ENCODE measurements at places on chromosomes 3 and 15. TPM values are rescaled to one million over a fixed set of nuclear protein-coding genes. Genes with fewer than 3 reads are reported as not detected.

POPDC2 gene
- total RNA-seq, result 2.0 TPM

CLEC3B gene
- total RNA-seq, result 1.5 TPM

ALDH1A3 gene
- not detected for total RNA-seq

GABRR3 gene
- total RNA-seq, result not detected

ROPN1 gene
- not detected for total RNA-seq

EPHB1 gene
- total RNA-seq, result 2.6 TPM

ARL14 gene
- total RNA-seq, result not detected

PLSCR5 gene
- not detected for total RNA-seq

PAK6 gene
- not detected for total RNA-seq

GRCh38 chr3:61628636-61629035 is 67.3 kb downstream of the PTPRG start:
- H3K4me1 ChIP-seq, result no peaks in the 10 kb centered on the region
- no peaks in the 10 kb centered on the region for H3K27me3 ChIP-seq
- no peak overlapping the region for H3K4me3 ChIP-seq

GRCh38 chr3:5186089-5186857 is 1.2 kb upstream of the EDEM1 start:
- peak overlapping the region; percentile 97 for H3K27ac ChIP-seq
- peaks cover 3% of the 10 kb centered on the region for H3K4me1 ChIP-seq
- H3K27me3 ChIP-seq, result no peaks in the 10 kb centered on the region
- H3K36me3 ChIP-seq, result no peaks in the 10 kb centered on the region
- H3K4me3 ChIP-seq, result no peak overlapping the region
- no peak for DNase-seq

- H3K27ac ChIP-seq, result no peak overlapping the region
- H3K4me3 ChIP-seq, result no peak overlapping the region
- H3K36me3 ChIP-seq, result no peaks in the 10 kb centered on the region
These were observed 277.3 kb upstream of the NR2F2 start for GRCh38 chr15:96053031-96053780.

DNA sequence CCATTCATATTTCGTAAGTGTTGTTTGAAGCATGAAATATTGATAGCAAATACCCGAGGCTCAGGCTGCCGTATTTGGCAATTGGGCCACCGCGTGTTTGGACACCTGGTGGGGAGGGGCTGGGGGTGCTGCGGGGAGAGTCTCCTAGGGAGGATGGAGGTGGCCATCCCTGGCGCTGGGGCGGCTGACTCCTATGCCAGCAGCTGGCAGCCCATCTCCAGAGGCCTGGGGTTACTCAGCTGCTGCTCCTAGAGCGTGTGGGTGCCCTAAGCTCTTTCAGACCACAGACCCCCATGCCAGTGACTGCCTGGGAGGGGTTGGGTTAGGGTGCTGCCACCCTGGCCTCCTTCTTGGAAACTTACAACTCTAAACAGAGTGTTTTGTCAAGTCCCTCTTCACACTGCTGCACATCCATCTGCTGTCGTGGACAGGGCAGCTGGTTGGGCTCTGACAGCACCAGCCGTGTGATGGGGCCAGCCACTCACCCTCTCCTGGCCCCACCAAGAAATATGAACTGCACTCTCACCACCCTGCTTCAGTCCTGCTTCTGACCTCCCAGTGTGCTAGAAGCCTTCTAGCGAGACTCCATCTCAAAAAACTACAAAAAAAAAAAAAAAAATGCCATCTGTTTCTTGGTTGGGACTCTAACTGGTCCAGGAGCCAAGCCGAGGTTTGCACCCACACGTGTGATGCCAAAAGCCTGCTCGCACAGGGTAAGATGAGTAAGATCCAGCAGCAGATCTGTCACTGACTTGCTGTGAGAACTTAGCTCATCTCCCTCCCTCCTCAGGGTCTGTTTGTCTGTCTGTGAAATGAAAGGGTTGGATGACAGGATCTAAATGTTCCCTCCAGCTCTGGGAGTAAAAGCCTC is 156.2 kb downstream of the MEGF11 start:
- no peak for DNase-seq
- H3K27ac ChIP-seq, result no peak overlapping the region
- H3K36me3 ChIP-seq, result no peaks in the 10 kb centered on the region
- H3K27me3 ChIP-seq, result no peaks in the 10 kb centered on the region
- no peaks in the 10 kb centered on the region for H3K4me1 ChIP-seq
- H3K4me3 ChIP-seq, result no peak overlapping the region

GRCh38 chr3:157130467-157131251 is 29.3 kb downstream of the CCNL1 start:
- DNase-seq, result peak; percentile 81
- peaks cover 69% of the 10 kb centered on the region for H3K4me1 ChIP-seq
- H3K27me3 ChIP-seq, result no peaks in the 10 kb centered on the region
- H3K4me3 ChIP-seq, result peak overlapping the region; percentile 35

GRCh38 chr3:5229414-5229813 is 41.9 kb downstream of the EDEM1 start:
- H3K4me3 ChIP-seq, result no peak overlapping the region
- DNase-seq, result no peak
- H3K36me3 ChIP-seq, result no peaks in the 10 kb centered on the region
- no peaks in the 10 kb centered on the region for H3K4me1 ChIP-seq
- H3K27ac ChIP-seq, result no peak overlapping the region
- no peaks in the 10 kb centered on the region for H3K27me3 ChIP-seq

GRCh38 chr3:9110316-9110715 is 139.1 kb downstream of the SRGAP3 start:
- H3K4me3 ChIP-seq, result no peak overlapping the region
- H3K36me3 ChIP-seq, result no peaks in the 10 kb centered on the region

GRCh38 chr15:78987556-78988360 is 42.9 kb upstream of the CTSH start:
- no peak overlapping the region for H3K27ac ChIP-seq
- H3K4me3 ChIP-seq, result no peak overlapping the region
- DNase-seq, result no peak
- H3K36me3 ChIP-seq, result no peaks in the 10 kb centered on the region

DNA sequence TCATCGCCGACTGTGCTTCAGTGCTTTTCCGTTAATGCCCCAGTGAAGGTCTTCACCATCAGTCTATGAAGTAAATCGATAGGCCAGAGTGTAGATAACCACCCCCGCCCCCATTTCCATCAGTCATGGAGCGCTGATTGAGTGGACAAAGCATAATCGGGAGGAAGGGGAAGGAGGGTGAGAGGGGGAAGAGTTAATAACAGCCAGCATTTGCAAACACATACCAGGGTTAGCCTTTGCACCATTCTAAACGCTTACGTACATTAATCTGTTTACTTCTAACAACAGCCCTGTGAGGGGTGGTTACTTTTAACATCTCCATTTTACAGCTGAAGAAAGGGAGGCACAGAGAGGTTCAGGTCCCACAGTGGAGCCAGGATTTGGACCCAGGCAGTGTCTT is 26.8 kb downstream of the EDEM1 start:
- H3K36me3 ChIP-seq, result peaks cover 93% of the 10 kb centered on the region
- no peaks in the 10 kb centered on the region for H3K4me1 ChIP-seq
- DNase-seq, result no peak
- no peak overlapping the region for H3K4me3 ChIP-seq
- H3K27ac ChIP-seq, result no peak overlapping the region

DNA sequence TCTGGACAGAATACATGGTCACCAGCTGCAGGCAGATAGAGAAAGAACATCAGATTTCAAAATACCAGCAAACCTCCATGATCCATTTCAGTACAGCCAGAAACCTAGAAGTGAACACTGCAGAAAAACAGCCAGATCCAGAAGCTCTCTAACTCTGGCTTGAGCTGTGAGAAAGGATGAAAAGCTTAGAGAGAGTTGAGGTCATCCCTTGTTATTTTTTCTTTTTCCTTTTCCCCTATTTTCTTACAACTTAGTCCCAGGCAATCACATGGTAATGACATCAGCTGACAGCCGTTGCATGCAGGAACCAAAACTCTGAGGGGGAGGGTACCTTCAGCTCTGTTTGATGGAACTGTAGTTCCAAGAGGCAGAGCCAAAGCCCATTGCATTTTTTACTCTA is 113.2 kb downstream of the TCF12 start:
- H3K36me3 ChIP-seq, result no peaks in the 10 kb centered on the region
- DNase-seq, result no peak
- no peak overlapping the region for H3K27ac ChIP-seq
- H3K4me3 ChIP-seq, result no peak overlapping the region

GRCh38 chr3:88918841-88919240 is 188.6 kb upstream of the EPHA3 start:
- H3K36me3 ChIP-seq, result no peaks in the 10 kb centered on the region
- no peaks in the 10 kb centered on the region for H3K27me3 ChIP-seq
- no peaks in the 10 kb centered on the region for H3K4me1 ChIP-seq
- no peak overlapping the region for H3K4me3 ChIP-seq
- H3K27ac ChIP-seq, result no peak overlapping the region

GRCh38 chr15:79035111-79035601 is 55.4 kb downstream of the RASGRF1 start:
- no peak overlapping the region for H3K4me3 ChIP-seq
- no peak overlapping the region for H3K27ac ChIP-seq

DNA sequence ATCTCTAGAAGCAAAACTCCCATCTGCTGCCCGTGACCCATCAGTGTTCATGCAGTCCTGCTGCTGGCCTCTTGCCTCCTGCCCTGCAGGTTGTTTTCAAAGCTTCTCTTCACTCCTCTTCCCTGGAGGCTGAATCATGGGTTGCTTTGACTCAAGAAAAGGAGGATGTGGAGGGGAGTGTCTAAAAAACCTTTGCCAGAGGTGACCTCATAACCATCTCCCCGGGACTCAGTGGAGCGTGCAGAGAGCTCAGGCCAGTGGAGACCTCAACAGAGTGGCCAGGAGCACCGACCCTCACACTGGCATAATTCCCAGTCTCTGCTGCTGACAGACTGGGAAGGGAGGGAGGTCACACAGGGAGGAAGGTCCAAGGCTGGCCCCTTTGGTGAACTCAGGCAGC is 60.9 kb upstream of the ITGA11 start:
- no peaks in the 10 kb centered on the region for H3K36me3 ChIP-seq
- H3K4me3 ChIP-seq, result no peak overlapping the region
- no peaks in the 10 kb centered on the region for H3K27me3 ChIP-seq

DNA sequence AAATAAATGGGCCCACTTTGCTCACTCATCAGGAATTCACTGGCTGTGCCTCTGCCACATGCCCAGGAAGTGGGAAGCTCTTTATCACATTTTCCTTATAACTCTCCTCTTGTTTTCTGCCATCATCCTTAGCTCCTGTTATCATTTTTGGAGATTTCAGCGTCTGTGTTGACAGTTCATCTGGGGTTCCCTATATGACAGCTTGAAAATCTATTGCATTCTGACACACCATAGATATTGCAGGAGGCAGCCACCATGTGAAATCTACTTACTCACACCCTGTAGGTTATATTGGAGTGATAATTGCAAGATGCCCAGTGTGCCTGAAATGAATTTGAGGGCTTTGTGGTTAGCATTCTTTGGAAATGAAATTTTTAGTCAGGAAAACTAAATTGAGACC is 132.9 kb downstream of the RYR3 start:
- H3K27me3 ChIP-seq, result no peaks in the 10 kb centered on the region
- no peak overlapping the region for H3K4me3 ChIP-seq
- H3K27ac ChIP-seq, result no peak overlapping the region
- DNase-seq, result no peak
- H3K36me3 ChIP-seq, result no peaks in the 10 kb centered on the region

- H3K4me1 ChIP-seq, result no peaks in the 10 kb centered on the region
- no peaks in the 10 kb centered on the region for H3K27me3 ChIP-seq
- H3K27ac ChIP-seq, result no peak overlapping the region
- no peaks in the 10 kb centered on the region for H3K36me3 ChIP-seq
- DNase-seq, result no peak
- H3K4me3 ChIP-seq, result no peak overlapping the region
These were observed 1107.8 kb downstream of the IGSF11 start for GRCh38 chr3:117926819-117927218.

DNA sequence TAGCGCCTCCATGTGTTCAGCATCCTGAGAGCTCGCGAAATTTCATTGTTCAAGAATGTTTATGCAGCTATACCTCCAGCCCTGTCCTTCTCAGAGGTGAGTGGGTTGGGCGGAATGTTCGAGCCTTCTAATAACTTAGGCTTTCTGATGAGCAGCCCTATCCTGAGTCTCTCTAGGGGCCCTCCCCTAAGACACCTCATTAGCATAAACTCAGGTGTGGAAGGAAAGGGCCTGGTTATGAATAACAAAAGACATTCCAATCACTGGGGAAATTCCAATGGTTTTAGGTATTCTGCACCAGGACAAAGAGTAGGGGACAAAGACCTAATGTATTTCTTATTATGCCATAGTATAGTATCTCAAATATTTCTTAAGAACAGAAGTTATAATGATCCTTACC is 138.1 kb upstream of the PDZRN3 start:
- DNase-seq, result no peak
- H3K27ac ChIP-seq, result no peak overlapping the region
- no peak overlapping the region for H3K4me3 ChIP-seq
- H3K36me3 ChIP-seq, result no peaks in the 10 kb centered on the region
- H3K4me1 ChIP-seq, result no peaks in the 10 kb centered on the region
- H3K27me3 ChIP-seq, result no peaks in the 10 kb centered on the region

- no peak overlapping the region for H3K27ac ChIP-seq
- H3K4me3 ChIP-seq, result no peak overlapping the region
- H3K4me1 ChIP-seq, result no peaks in the 10 kb centered on the region
- peaks cover 59% of the 10 kb centered on the region for H3K36me3 ChIP-seq
These were observed 37.4 kb downstream of the ST6GAL1 start for GRCh38 chr3:186967686-186968085.

- H3K27me3 ChIP-seq, result no peaks in the 10 kb centered on the region
- no peaks in the 10 kb centered on the region for H3K36me3 ChIP-seq
- no peak overlapping the region for H3K27ac ChIP-seq
- H3K4me3 ChIP-seq, result no peak overlapping the region
- no peaks in the 10 kb centered on the region for H3K4me1 ChIP-seq
These were observed 39.0 kb downstream of the CHDH start for GRCh38 chr3:53807117-53807810.

DNA sequence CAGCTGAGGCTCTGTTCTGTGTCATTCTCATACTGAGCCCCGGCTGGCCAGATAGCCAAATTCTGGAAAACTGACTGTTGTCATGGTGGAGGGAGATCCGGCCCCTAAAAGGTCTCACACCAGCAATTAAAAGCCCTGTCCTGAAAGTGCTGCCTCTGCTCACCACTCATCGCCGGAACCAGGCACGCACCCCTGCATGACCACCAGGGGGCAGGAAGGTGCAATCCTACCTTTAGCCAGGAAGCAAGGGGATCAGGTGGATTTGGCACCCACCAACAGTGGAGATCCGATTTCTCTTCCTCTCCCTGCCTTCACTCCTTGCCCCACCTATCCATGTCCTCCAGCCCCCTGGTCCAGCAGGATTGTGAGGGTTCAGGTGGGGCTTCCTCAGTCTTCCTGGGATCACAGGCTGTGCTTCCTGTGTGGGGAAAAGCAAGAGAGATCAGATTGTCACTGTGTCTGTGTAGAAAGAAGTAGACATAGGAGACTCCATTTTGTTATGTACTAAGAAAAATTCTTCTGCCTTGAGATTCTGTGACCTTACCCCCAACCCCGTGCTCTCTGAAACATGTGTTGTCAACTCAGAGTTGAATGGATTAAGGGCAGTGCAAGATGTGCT is 16.1 kb upstream of the CACNA2D2 start:
- no peaks in the 10 kb centered on the region for H3K36me3 ChIP-seq
- no peaks in the 10 kb centered on the region for H3K4me1 ChIP-seq
- H3K4me3 ChIP-seq, result no peak overlapping the region
- no peaks in the 10 kb centered on the region for H3K27me3 ChIP-seq
- no peak overlapping the region for H3K27ac ChIP-seq

All from naive thymus-derived CD4-positive, alpha-beta T cell (primary cell).